ENCODE measurements at places on chromosomes 2 and 18.

GRCh38 chr18:68542846-68543245 lies 172.1 kb downstream of the TMX3 start:
- DNase-seq, result no peak

- no peak for DNase-seq
These were observed 19.5 kb downstream of the ARHGAP15 start for GRCh38 chr2:143148757-143149156.

GRCh38 chr2:236343400-236344161 lies 79.4 kb upstream of the ASB18 start:
- no peak for DNase-seq

- DNase-seq, result no peak
These were observed 67.4 kb upstream of the MSH6 start for GRCh38 chr2:47715552-47715951.

- no peak for DNase-seq
These were observed 4.5 kb downstream of the HAAO start for GRCh38 chr2:42787788-42788477.

DNA sequence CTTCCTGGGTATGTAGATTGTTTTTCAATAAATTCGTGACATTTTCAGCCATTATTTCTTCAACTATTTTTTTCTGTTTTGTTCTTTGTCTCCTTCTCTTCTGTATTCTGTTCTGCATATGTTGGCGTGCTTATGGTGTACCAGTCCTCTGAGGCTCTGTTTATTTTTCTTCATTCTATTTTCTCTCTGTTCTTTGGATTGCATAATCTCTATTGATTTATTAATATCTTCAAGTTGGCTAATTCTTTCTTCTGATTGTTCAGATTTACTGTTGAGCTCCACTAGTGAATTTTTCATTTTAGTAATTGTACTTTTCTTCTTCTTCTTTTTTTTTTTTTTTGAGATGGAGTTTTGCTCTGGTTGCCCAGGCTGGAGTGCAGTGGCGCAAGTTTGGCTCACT lies 9.9 kb downstream of the GNLY start:
- DNase-seq, result no peak
